ENCODE measurements at places on chromosomes 3 and 15.

GRCh38 chr3:127104586-127104985 lies 88.3 kb upstream of the PRR23E start:
- DNase-seq: peak; percentile 55

- no peak for DNase-seq
These were observed 5.8 kb downstream of the SLC12A6 start for GRCh38 chr15:34331809-34332208.

GRCh38 chr15:94674296-94674695 lies 442.9 kb downstream of the MCTP2 start:
- DNase-seq: no peak

DNA sequence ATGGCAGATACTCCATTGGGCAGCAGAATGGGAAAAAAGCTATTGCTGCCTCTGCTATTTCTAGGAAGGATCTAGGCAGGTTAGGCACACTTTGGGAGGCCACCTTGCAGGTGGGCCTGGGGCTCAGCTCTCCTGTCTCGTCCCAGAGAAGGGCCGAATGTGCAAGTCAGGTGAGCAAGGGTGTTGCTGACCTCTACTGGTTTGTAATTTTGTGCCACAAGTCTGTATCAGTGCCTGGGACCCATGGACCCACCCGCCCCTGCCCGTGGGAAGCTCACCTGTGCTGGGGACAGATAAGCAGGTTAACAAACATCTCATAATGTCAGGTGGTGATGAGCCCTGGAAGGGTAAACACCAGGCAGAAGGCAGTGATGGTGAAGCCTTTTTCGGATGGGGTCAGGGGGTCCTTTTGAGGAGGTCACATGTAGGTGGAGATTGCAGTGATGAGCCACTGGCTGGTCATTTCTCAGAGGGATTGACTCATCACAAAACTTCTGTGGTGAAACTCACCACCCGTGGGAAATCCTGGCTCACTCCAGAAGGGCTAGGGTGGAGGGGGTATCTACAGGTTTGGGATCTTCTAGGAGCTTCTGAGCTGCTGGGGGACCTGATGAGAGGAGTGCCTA lies 161.3 kb downstream of the KLF13 start:
- peak; percentile 5 for DNase-seq

GRCh38 chr3:146537603-146538002 lies 6.8 kb downstream of the PLSCR1 start:
- DNase-seq: no peak

Data from DMS53 (cell line).